Stimulated activated CD8-positive, alpha-beta memory T cell treated with anti-CD3 and anti-CD28 coated beads, Interleukin-15, amount 100 ng/mL, for 24 hours (primary cell): ENCODE measurements at places on chromosomes 12 and 14.

DNA sequence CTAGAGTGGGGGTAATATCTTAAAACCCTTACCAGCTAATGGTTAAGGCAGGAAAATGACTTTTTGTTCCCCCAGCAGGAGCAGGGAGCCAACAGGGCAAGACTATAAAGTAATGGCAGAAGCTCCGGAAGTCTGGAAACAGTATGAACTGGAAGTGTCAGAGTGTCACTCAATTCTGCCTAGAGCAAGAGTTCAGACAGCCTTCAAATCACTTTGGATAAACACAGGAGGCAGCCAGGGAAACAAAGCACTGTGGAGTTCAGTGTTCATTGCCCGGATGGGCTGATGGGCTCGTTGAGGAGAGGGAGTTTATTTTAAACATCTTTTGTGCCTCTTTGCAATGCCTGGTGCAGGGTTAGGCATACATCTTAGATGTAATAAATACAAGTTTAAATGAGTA lies 16.5 kb upstream of the DYRK2 start:
- no peak for DNase-seq

- no peak for DNase-seq
These were observed 104.5 kb downstream of the PRKAB1 start for GRCh38 chr12:119772431-119772830.

DNA sequence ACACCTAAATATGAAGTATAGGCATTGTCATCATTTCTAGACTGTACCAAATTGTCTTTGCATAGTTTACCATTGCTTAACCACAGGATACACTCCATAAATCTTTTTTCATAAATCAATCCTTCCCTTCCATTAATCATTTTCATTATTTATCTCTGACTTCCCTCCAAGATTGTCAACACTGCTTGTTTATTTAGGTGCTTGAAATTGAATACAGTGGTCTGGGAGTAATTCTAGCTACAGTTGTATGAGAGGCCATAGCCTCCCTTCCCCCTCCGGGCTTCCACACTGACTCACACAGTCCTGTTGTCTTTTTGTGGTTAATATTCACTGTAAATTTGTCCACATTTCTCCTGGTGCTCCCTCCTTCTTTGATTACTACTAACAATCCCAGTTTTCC lies 114.2 kb upstream of the ARID2 start:
- DNase-seq, result no peak

- no peak for DNase-seq
These were observed 10.3 kb upstream of the SLC6A13 start for GRCh38 chr12:272942-273341.

DNA sequence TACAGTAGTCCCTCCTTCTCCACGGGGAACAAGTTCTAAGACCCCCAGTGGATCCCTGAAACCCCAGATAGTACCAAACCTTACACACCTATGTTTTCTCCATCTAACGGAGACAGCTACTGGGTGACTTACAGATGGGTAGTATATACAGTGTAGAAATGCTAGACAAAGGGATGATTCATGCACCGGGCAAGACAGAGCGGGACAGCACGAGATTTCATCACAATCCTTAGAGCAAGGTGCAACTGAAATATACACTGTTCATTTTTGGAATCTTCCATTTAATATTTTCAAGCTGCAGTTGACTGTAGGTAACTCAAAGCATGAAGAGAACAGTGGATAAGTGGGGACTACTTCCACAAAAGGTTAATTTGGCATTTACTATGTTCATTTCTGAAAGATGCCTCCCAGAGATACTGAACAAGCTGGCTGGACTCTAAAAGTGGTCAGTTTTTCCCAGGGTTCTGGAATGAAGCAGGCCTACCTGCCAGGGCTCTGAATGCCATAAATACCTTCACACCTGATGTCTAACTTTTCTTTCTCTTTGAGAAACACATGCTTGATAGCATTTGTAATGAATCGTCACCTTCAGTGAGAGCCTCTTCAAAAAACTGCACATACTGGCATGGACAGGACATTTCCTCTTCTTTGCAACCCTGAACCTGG lies 127.7 kb upstream of the FOXN3 start:
- no peak for DNase-seq

DNA sequence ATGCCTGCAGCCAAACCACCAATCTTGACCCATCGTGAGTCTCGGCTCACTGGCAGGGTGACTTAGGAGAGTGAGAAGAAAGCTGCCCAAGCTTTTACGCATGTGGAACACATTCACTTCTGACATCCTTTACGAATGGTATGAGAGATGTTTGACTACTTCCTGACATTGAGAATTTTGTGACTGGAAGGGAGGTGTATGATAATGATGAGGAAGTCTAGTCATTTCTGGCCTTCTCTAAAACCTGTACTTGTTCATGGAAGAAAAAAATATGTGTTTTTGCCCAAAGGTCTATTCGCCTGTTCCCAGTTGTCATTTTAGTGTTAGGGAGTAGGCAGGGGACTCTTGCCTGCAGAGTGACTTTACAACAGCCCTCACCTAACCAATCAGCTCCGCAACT lies 227.2 kb upstream of the ATP2B1 start:
- no peak for DNase-seq

DNA sequence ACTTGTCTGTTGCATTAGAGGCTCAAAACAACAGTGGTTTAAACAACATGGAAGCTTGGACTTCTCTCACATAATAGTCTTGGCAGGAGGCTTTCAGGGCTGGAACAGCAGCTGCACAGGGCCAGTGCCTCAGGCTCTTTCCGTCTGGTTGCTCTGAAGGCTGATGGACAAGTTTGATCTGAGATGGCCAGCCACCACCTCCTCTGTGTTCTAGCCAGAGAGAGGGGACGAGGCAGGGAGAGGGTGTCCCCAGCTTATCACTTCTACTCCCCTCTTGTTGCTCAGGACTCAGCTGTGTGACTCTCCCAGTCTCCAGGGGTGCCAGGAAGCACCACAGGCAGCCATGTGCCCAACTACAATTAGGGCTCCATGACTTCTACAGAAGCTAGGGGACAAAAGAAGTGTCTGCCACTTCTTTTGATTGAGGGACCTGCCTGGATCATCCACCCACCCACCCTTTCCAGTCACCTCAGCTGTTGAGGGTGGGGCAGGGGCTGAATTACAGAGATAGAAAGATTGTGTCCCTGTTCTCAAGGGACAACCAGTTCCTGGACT lies 46.6 kb downstream of the SMIM41 start:
- no peak for DNase-seq

GRCh38 chr12:10595881-10596280 lies 17.5 kb downstream of the MAGOHB start:
- DNase-seq, result no peak

DNA sequence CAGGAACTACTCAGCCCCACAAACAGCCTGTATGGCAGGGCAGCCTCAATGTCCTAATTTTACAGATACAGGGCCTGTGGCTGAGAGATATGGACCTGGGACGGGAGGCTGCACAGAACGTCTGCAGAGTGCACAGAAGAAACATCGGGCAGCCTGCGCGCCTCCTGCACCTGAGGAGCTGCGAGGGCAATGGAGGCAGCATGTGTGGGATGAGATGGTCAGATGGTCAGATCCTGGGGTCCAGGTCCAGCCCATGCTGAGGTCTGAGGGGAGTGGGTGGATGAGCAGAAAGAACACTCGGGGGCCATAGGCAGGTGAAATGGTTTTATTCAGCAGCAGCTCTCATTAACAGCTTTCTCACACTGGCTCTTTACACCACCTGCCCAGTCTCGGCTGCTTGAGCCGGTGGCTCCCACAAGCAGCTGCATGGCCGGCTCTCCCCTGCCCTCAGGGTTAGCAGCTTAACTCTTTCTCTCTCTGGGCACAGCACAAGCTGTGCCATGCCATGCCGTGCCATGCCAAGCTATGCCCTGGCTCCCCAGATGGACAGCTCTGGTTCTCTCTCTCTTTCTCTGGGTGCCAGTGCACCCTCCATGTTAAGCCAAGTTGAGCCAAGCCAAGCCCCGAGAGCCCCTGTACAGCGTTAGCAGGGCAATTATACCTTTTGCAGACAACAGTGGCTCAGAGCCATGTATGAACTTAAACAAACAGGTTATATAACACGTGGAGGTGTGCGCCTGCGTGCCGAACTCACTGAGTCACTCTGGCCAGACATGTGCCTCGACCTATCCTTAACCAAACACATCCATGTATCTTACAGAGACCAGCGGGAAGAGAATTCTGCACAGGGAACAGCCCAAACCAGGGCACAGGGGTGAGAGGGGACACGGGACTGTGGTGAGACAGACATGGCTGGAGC lies 47.6 kb downstream of the RIMBP2 start:
- DNase-seq, result no peak
